ENCODE measurements at places on chromosomes 1 and 21.

GRCh38 chr1:181905944-181906597 is 155.4 kb downstream of the ZNF648 start:
- no peak for DNase-seq

DNA sequence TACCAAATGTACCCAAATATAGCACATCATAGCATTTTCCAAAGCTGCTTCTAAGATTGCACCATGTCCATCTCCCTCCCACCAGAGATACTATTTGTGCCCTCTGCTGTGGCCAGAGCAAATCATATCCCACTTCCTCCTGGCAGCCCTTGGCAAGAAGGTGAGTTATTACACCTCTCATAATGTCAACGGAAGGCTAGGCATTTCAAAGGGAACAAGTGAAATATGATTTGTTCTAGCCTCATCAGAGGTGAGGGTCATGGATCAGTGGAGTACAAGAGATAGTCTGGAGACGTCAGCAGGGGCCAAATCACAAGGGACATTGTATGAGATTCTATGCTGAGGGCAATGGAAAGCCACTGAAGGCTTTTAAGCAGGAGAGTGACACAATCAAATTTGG is 90.2 kb upstream of the BCAR3 start:
- DNase-seq: no peak

- no peak for DNase-seq
Measured at GRCh38 chr1:31776516-31776915, 12.4 kb upstream of the ADGRB2 start.

DNA sequence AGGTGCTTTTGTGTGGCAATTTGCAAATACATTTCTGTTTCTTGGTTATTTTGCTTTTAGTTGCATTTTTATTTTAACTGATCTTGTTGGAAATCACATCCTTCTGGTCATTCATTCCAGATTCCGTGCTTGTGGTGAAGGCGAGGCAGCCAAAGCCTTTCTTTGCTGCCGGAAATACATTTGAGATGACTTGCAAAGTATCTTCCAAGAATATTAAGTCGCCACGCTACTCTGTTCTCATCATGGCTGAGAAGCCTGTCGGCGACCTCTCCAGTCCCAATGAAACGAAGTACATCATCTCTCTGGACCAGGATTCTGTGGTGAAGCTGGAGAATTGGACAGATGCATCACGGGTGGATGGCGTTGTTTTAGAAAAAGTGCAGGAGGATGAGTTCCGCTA is 34.8 kb upstream of the CD101 start:
- no peak for DNase-seq

GRCh38 chr1:46689356-46689755 is 17.7 kb downstream of the TEX38 start:
- no peak for DNase-seq

- DNase-seq: peak; percentile 27
Measured at GRCh38 chr1:217435204-217435603, 195.7 kb downstream of the GPATCH2 start.

- no peak for DNase-seq
Measured at GRCh38 chr1:234756066-234756774, 146.2 kb upstream of the IRF2BP2 start.

DNA sequence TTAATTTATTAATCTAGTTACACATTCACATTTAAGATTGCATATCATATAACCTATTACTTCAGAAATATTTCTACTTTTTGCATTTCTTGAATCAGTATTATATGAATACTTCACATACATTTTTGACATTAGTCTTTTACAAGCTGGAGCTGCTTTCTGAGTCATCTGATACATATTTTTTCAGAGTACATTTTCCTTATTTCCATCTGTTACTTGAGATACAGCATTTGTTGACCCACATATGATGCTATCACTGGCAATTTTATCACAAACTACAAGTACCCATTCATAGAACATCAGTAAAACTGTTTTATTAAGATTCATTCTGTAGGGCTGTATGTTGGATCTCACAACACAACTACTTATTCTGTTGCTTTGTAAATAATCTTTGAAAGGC is 367.2 kb upstream of the ST6GALNAC5 start:
- no peak for DNase-seq

- DNase-seq: no peak
Measured at GRCh38 chr1:54571803-54572541, 23.9 kb downstream of the ACOT11 start.

DNA sequence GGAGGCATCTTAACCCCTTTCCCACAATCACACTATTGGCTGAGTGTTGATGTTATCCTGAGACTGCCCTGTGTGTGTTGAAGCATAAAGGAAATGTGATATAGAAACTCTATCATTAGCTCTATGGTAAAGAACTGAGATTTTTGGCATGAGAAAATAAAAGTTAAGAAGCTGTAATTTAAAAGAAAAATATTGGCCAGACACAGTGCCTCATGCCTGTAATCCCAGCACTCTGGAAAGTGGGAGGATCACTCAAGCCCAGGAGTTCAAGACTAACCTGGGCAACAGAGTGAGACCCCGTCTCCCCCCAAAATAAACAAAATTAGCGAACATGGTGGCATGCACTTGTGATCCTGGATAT is 14.2 kb upstream of the RIPK4 start:
- no peak for DNase-seq

- no peak for DNase-seq
Measured at GRCh38 chr1:201283836-201284553, 689 bp downstream of the PKP1 start.

GRCh38 chr1:30801771-30802198 is 44.2 kb upstream of the LAPTM5 start:
- peak; percentile 62 for DNase-seq

DNA sequence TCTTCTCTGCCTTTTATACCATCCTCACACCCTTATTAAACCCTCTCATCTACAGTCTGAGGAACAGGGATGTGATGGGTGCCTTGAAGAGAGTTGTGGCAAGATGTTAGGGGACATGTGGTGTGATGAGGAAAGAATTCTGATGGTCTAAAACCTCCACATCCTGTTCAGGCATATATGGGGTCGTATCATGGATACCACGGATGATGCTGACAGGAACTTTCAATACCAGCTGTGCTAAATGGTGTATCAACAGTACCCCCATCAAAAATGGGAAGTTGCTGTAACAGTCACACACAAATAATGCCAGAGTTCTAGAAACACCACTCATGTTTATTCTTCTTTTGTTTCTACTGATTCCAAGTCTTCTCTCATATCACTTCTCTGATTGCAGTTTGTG is 12.9 kb downstream of the OR2T6 start:
- DNase-seq: no peak

DNA sequence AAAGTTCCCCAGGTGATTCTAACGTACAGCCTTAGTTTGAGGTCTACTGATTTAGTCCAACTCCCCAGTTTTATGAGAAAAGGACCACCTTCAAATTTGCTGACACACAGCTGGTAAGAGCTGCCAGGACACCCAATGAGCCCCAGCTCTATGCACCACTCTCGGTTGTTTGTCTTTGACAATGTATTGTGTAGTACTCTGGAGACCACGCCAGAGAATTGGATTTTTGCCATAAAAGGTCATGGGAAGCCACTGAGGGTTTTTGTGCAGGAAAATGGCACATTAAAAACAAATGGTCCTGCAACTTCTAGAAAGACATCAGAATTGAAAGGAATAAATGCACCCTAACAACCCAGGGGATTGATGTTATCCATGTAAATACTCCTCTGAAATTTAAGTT is 7.1 kb upstream of the IER5 start:
- DNase-seq: no peak

- peak; percentile 95 for DNase-seq
Measured at GRCh38 chr1:243713470-243714186, 136.4 kb downstream of the AKT3 start.

GRCh38 chr21:26806801-26807295 is 38.4 kb downstream of the ADAMTS1 start:
- no peak for DNase-seq

- DNase-seq: no peak
Measured at GRCh38 chr1:199098468-199098867, 459.6 kb downstream of the PTPRC start.

GRCh38 chr1:234620272-234621126 is 10.5 kb upstream of the IRF2BP2 start:
- DNase-seq: no peak

DNA sequence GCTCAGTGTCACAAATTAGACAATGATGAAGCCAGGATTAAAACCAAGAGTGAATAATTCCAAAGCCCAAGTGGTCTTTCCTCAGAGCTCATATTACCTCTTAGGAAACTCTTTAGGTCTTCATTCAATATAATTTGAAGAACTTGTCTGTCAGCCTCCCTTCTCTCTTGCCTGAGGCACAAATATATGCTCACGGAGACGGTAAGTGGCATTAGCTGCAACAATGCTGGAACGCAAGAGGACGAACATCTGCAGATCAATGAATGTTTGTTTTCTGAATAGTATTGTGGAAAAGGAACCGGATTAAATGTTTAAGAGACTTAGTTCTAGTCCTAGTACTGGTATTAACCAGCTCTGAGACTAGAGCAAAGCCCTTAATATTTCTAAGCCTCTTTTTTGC is 39.7 kb upstream of the LYST start:
- no peak for DNase-seq

- DNase-seq: no peak
Measured at GRCh38 chr1:38569932-38570656, 289.5 kb downstream of the RRAGC start.

DNA sequence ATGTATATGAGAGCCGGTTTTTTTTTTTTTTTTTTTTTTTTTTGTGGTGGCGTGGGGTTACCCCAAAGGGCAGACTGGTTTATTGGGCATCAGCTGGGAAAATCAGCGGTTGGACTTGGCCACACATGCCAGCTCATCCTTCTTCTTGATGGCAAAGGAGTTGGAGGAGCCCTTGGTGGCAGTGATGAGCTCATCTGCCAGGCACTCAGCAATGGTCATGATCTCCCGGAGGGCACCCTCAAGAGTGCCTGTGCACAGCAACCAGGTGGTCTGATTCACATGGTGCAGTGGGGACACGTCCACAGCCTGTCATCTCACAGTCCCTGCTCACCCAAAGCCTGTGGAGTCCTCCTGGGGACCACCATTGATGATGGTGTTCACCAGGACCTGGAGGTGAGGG is 62.0 kb downstream of the MRPS6 start:
- no peak for DNase-seq

DNA sequence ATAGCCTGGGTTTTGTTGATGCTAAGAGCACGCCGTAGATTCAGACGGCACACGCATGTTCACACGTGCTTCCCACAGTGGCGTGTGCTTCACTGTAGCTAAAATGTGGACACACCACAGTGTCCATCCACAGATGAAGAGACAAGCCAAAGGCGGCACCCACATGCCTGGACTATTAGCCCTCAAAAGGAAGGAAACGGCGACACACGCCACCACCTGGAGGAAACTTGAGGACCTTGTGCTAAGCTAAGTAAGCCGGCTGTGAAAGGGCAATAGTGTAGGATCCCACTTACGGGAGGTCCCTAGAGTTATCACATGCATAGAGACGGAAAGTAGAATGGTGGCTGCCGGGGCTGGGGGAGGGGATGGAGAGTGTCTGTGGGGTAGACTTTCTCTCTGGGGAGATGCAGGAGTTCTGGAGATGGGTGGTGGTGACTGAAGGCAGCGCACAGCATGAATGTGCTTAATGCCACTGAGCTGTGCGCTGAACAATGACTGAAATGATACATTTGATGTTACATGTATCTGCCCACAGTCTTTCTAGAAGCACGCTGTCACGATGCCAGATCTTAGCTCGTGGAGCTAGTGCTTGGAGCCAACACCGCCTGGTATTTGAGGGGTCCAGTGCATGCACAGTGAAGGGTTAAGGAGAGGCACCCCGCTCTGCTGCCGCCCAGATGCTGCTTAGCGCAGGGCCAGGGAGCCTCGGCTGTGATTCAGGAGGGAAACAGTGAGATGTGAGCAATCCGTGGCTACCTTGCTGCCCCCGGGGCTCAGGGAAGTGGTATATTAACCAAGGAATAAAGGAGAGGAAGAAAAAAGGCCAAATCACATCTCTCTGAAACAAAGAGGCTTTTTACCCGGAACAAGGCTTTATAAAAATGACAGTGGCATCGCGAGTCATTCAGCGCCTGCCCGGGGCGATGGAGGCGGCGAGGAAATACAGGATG is 103.7 kb downstream of the PRDM16 start:
- peak; percentile 24 for DNase-seq

- no peak for DNase-seq
Measured at GRCh38 chr1:36765785-36766300, 268.5 kb downstream of the GRIK3 start.

- no peak for DNase-seq
Measured at GRCh38 chr21:37208741-37209225, 58.4 kb downstream of the VPS26C start.

DNA sequence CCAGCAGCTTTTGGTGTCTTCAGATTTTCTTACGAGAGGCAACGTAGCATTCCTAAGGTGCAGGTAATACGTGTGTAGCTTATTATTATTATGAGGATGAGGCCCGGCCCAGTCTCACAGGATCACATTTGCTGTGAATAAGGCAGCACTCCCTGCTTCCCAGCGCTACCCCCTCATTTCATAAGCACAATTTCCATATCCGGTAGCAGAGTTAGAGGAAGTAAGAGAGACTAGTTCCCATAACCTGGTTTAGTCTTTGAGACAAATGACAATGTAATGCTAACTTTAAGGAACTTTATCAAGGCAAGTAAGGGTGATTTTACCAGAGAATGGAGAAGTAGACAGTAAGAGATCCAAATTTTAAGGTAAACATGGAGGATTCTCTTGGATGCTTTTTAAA is 14.6 kb upstream of the LMO4 start:
- DNase-seq: no peak

GRCh38 chr1:202201971-202202370 is 8.4 kb downstream of the LGR6 start:
- DNase-seq: no peak

DNA sequence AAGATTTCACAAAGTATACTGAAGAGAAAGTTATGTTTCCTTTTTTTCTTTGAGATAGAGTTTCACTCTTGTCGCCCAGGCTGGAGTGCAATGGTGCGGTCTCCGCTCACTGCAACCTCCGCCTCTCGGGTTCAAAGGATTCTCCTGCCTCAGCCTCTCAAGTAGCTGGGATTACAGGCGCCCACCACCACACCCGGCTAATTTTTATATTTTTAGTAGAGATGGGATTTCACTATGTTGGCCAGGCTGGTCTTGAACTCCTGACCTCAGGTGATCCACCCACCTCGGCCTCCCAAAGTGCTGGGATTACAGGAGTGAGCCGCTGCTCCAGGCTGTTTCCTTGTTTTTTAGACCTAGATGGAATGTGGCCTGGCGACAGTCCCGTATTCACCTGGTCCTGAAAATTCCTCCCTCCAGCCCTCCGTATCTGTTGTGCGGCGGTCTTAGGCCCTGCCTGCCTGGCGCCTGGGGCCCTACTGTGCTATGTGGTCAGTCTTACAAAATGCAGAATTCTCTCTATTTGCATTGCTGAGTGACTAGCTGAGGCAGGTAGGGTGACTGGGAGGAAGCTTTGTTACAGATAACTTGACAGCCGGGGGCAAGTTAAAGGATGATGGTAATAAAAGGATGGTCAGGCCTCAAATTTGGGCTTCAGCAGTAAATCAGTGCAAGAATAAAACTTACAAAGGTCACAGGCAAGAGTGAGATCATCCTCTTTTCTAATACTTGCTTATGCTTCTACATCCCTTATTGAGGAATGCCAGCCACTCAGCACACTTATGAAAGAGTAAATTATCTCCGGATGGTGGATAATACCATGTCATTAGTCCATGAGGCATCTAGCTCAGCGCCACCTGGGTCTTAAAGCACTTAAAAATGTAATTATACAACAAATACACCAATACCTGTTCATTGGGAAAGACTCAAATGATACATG is 30.3 kb downstream of the PARK7 start:
- no peak for DNase-seq
